ENCODE measurements at places on chromosomes 1 and 21. TPM values are rescaled to one million over a fixed set of nuclear protein-coding genes. Genes with fewer than 3 reads are reported as not detected.

The HRNR gene
- total RNA-seq = not detected

The CA6 gene
- not detected for total RNA-seq

The ADGRL4 gene
- 34.7 TPM for total RNA-seq

The FCGR1A gene
- total RNA-seq = 0.20 TPM

The CD52 gene
- total RNA-seq = not detected

The CD53 gene
- not detected for total RNA-seq

The GJA4 gene
- total RNA-seq = 0.50 TPM

The TRIM67 gene
- 0.39 TPM for total RNA-seq

The IL22RA1 gene
- not detected for total RNA-seq

The RGS13 gene
- not detected for total RNA-seq

The SLC5A9 gene
- total RNA-seq = not detected

The FBXO42 gene
- total RNA-seq = 17.8 TPM

The CFAP57 gene
- 0.30 TPM for total RNA-seq

The KRTAP21-2 gene
- total RNA-seq = not detected

The GJA5 gene
- total RNA-seq = 2.9 TPM

The ARHGEF16 gene
- 0.66 TPM for total RNA-seq

The CFAP107 gene
- total RNA-seq = not detected

The KRTAP19-3 gene
- not detected for total RNA-seq

The TTLL10 gene
- total RNA-seq = not detected

The XCL2 gene
- total RNA-seq = not detected

The KISS1 gene
- not detected for total RNA-seq

The CD1D gene
- 0.59 TPM for total RNA-seq

The AKR7A3 gene
- 0.59 TPM for total RNA-seq

The CFHR4 gene
- not detected for total RNA-seq

The LRRC53 gene
- not detected for total RNA-seq

The EPHA8 gene
- not detected for total RNA-seq

The CSF3R gene
- total RNA-seq = not detected

The ZBTB21 gene
- total RNA-seq = 8.2 TPM

The NID1 gene
- 175 TPM for total RNA-seq

The PATJ gene
- total RNA-seq = 8.2 TPM

The PCP4L1 gene
- 0.26 TPM for total RNA-seq

The MPL gene
- total RNA-seq = not detected

The GBP4 gene
- total RNA-seq = 0.66 TPM

The ACOT11 gene
- total RNA-seq = 3.6 TPM

The CHIA gene
- not detected for total RNA-seq

The ADAMTS1 gene
- total RNA-seq = 1,797 TPM

The CTSK gene
- total RNA-seq = 58.8 TPM

The ZMYND12 gene
- total RNA-seq = 1.3 TPM

The PTGS2 gene
- total RNA-seq = 59.8 TPM

The PRCC gene
- total RNA-seq = 15.6 TPM

The HMGCS2 gene
- total RNA-seq = not detected

The TLCD4 gene
- total RNA-seq = 0.26 TPM

The IFI6 gene
- total RNA-seq = 37.1 TPM
